Activated CD4-positive, alpha-beta T cell treated with anti-CD3 and anti-CD28 coated beads, Interleukin-2, Interleukin-4, amounts not matched to agents 100 ng/mL and 50 ng/mL, durations not matched to agents 16 hours and 8 hours (primary cell): ENCODE measurements at places on chromosomes 16 and 17.

- no peak for DNase-seq
Observed at GRCh38 chr16:65908568-65908967, 457.9 kb upstream of the CDH5 start.

DNA sequence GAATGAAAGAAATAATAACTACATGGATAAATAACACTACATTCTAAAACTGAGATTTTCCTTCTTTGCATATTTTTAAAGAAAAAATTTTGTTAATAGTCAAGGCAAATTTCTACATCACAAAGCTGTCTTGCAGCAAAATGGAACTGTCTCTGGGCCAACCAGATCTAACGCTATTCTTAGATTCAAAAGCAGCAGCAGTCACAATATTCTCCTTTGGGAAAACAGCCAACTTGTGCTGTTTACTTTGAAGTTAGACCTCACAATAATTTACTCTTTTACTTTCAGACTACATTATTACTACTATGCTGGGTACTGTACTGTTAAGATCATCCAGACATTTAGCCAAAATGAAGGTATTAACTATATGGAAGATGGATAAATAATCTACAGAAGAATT, 189.1 kb downstream of the CEP112 start:
- no peak for DNase-seq

DNA sequence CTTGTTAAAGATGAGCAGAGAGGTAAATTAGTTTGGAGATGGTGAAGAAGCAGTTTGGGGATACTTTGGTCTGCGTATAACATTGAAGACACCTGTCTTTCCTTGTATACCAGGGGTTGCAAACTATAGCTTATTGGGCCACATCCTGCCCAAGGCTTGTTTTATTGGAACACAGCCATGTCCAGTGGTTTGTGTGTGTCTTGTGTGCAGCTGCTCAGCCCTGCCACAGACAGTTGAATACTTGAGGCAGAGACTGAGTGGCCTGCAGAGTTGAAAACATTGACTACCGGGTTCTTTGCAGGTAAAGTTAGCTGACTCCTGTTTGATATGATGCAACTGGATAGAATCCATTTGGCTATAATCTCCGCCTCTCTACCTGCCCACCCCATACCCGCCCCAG, 224.4 kb downstream of the PRKCA start:
- DNase-seq = no peak

GRCh38 chr17:38914741-38915638, 10.4 kb upstream of the LASP1NB start:
- DNase-seq = no peak
